T-helper 17 cell (primary cell): ENCODE measurements at places on chromosomes 6 and 20.

GRCh38 chr20:13442986-13443385, 195.7 kb downstream of the TASP1 start:
- DNase-seq, result no peak

- no peak for DNase-seq
Observed at GRCh38 chr6:155261111-155261900, 2.5 kb upstream of the CLDN20 start.

DNA sequence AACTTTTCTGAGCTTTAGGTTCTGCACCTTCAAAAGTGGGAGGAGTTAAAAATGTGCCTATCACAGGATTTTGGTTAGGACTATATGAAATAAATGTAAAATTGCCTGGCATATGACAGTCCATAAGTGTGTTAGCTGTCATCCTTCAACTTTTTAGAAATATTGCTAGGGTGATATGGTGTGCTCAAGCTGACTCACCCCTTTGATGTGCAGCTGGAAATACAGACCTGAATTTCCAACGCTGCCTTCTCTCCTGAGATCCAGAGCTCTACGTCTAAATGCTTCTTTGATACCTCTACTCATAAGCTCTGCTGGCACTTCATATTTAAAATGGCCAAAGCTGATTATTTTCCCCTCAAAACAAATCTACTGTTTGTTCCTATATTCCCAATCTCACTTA, 2.7 kb downstream of the SLC35B3 start:
- DNase-seq, result no peak

DNA sequence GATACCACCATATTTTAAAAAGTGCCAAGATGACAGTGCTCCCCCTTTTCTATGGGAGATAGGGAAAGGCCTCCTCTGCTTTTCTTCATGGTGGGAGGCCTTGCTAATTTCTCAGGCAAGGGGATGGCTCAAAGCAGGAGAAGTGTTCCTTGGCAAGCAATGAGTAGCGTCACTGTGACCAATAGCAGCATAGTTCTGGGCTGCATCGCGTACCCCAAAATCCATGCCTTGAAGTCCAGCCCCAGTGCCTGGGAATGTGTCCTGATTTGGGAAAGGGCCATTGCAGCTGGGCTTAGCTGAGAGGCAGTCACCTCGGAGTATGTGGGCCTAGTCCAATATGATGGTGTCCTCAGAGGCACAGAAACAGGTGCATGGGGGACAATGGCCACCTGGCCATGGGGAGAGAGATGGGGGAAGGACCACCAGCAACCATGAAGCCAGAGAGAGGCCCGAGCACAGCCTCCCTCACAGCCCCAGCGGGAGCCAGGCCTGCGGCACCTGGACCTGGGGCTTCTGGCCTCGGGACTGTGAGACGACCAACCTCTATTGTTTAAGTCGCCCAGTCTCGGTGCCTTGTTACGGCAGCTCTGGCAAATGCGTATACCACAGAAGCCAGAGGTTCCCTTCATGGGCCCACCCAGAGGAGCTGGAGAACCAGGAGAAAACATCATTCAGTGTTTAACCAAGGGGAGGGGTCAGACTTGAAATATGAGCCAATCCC, 153.1 kb upstream of the RPS6KA2 start:
- no peak for DNase-seq

DNA sequence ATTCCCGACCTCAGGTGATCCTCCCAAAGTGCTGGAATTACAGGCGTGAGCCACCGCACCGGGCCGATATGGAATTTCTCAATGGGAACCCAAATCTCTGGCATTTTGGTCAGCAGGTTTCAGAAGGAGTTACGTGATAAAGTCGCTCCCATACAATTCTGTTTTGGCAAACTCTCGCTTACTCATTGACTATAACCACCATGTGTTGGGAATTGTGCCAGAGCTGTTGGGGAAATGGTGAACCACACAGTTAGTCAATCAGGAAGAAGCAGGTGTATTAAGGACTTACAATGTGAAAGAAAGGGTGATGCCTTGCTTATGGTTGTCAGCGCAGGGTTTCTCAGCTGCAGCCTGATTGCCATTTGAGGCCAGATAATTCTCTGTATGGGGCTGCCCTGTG, 410.5 kb downstream of the QKI start:
- no peak for DNase-seq

DNA sequence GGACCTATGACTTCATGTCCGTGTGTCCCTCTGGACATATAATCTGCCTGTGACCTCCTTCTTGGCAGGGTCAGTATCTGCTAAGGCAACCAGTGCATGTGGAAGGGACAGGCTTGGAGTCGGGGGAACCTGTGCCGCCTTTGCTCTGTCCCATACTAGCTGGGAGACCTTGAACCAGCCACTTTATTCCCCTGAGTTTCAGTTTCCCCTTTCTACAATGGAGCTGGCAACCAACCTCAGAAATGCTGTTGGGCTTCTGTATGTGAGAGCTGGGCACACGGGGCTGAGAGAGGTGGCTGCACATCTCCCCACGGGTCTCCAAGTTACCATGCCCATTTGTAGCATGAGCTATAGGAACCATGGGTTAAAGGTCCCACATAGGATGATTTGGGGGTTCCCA, 53.8 kb downstream of the CD40 start:
- DNase-seq, result no peak

DNA sequence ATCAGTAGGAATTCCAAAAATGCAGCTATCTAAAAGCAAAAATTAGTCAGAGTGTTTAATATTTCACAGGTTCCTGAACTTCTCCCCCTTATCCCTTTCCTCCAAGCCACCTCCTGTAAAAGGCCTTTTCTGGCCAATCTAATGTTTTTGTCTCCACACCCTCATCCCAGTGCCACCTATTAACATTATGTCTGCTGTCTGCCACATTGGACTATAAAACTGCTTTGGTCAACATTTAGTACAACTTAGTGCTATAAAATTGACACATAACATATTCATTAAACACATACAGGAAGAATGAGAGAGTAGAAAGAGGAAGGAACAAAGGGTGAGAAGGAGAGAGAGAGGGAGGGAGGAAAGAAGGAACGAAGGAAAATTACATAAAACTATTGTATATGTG, 47.7 kb downstream of the MMUT start:
- no peak for DNase-seq

DNA sequence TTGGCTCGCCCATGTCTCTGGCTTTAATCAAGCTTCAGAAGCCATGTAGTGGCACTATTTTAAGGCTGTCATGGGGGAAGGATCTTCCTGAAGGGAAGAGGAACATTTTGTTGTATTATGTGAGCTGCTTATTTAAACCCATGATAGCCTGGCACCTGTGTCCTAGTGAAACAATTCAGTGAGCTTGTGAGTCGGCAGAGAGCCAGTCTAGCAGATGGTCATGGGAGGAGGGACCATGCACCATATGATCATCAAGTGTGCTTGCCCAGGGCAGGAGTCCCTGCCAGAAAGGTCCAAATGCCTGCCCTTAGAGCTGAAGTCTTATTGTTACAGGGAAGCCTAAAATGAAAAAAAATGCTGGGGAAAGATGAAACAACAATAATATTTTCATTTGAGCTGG, 132.9 kb downstream of the PRDM13 start:
- DNase-seq, result no peak

DNA sequence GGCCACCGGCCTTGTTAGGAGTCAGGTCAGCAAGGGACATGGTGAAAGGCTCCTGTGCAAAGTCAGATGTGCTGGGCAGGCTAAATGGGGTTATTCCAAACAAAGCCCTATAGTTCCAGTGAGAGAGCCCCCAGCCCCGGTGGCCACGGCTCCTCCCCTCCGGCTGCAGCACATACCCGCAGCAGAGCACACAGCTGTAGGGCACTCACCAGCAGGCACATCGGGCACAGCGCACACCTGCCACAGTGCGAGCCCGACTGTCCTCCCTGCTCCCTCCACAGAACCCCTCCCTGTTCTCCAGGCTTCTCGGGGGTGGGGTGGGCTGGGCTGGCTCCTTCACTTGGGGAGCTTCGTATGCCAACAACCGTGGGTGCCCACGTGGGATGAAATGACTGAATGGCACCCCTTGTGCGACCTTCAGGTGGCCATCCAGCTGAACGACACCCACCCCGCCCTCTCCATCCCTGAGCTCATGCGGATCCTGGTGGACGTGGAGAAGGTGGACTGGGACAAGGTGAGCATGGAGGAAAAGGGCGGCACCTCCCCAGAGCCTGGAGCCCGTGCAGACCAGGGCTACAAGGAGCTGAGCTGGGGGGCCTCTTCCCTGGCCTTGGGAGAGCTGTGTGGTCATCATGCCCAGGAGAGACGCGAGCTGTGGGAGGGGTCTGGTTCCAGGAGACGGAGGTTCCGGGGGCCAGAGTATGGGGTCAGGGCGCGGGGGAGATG, 30.9 kb downstream of the PYGB start:
- DNase-seq, result no peak

- no peak for DNase-seq
Observed at GRCh38 chr6:25754535-25754934, at the start of gene SLC17A4. TSS of gene SLC17A4 (plus strand) at chr6:25754742. CDS start at chr6:25761963, 7,221 bp downstream.

DNA sequence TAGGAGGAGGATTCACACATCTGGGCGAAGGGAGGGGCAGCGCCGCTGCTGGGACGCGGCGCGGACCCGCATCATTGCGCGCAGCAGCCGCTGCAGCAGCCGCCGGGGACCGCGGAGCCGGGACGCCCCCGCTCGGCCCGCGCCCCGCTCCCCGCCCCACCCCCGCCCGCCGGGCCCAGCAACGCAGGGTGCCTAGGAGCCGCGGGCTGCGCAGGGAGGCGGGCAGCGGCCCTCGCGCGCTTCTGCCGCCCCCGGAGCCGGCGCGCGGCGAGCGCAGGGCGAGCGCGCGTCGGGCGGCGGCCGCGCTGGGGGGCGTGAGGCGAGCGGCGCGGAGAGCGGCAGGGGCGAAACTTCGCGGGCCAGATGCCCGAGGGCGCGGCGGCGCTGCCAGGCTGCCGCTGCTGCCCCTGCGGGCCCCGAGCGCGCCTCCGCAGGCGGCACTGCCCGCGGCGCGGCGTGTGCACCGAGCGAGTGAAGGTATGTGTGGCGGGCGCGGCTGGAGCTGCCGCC, at the start of gene NKAIN2:
Gene NKAIN2, plus strand, starts transcription at position 362 of the 510 bp plus-strand sequence.
- no peak for DNase-seq

GRCh38 chr6:9208966-9209365, 773.6 kb upstream of the SLC35B3 start:
- DNase-seq, result no peak

DNA sequence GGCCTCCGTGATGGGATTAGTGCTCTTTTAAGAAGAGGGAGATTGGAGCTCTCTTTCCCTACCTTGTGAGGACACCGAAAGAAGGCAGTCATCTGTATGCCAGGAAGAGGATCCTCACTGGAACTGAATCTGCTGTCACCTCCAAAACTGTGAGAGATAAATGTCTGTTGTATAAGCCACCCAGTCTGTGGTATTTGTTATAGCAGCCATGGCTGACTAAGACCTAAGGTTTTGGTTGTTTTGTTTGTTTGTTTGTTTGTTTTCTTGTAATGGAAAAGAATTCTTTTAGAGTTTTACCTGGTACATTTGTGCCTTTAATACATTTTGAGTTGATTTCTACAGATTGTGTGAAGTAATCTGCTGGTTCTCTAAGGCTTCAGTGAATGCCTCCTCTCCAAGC, 7.6 kb downstream of the RPP21 start:
- no peak for DNase-seq

DNA sequence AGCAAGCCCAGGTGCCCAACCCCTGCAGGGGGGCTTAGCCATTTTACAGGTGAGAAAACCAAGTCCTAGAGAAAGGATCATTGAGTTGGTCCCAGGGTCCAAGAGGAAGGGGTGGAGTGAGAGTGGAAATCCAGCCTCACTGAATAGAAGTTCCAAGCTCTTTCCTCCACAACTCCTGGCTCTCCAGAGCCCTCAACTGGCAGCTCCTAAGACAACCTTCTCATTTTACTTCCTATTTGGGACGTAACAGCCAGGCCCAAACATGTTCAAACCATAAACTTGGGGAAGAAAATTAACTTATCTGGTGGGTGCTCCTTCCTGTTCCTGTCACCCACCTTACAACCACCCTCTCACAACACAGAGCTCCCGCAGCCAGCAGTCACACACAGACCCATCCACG, 57.9 kb downstream of the PRND start:
- DNase-seq, result no peak

DNA sequence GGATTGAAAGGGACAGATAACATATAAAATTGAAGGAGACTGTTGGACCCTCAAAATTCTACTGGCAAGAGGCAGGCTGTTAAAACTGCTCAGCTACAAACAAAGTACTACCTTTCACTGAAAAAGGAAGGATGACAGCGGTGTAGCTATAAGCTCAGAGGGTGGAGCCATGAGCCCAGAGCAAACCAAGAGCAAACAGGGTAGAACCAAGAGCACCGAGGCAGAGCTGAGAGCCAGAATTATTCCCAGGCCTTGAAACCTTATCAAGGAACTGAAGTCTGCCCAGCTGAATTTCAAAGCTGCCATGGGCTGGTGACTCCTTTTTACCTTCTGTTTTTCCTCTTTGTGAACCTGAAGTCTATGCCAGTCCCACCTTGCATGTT, 74.7 kb upstream of the SLC4A11 start:
- no peak for DNase-seq

DNA sequence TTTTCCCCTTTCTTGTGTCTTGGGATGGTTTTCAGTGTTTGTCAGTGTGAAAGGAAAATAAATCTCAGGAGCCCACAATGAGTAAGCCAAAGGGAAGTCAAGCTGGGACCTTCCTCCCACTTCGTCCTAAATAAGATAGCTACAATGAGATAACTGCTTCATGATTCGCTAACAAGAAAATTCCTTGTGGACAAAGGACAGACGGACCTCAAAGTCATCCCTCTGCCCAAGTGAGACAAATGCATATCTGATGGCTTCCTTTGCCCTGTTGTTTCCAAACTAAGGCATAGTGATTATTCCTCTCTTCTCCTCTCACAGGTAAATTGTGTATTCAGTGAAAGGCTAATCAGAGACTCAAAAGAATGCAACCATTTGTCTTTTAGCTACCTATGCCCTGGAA, 26.1 kb upstream of the ADTRP start:
- no peak for DNase-seq

DNA sequence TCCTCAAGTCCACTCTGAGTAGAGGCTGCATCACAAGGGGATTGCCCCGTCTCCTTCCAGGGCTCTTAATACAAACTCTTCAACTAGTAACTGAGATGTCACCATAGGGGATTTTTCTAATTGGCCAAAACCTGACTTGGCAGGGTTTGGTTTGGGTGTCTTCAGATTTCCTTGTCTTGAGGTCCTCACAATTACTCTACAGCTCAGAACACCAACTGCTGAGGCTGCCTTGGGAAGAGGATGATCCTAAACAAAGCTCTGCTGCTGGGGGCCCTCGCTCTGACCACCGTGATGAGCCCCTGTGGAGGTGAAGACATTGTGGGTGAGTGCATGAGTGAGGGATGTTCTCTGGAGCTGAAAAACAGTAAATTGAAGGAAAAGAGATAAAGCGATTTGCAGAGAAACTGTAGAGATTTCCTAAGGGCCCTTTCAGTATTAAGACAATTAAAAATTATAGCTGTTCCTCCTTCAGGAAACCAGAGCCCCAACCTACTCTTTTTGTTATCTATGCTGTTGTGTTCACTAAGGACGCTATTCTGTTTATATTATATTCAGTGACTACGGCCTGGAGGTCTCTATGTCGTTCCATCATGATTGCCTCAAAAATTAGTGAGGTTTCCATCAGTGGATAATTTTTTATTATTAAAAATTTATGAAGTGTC, at the start of gene HLA-DQA1:
Gene HLA-DQA1, plus strand, starts transcription at position 188 of the 662 bp plus-strand sequence. Its CDS starts 53 bp downstream, at position 241.
- no peak for DNase-seq

- no peak for DNase-seq
Observed at GRCh38 chr6:2945153-2945452, 26.3 kb downstream of the SERPINB6 start.
